ENCODE measurements at places on chromosomes 16 and 17.

DNA sequence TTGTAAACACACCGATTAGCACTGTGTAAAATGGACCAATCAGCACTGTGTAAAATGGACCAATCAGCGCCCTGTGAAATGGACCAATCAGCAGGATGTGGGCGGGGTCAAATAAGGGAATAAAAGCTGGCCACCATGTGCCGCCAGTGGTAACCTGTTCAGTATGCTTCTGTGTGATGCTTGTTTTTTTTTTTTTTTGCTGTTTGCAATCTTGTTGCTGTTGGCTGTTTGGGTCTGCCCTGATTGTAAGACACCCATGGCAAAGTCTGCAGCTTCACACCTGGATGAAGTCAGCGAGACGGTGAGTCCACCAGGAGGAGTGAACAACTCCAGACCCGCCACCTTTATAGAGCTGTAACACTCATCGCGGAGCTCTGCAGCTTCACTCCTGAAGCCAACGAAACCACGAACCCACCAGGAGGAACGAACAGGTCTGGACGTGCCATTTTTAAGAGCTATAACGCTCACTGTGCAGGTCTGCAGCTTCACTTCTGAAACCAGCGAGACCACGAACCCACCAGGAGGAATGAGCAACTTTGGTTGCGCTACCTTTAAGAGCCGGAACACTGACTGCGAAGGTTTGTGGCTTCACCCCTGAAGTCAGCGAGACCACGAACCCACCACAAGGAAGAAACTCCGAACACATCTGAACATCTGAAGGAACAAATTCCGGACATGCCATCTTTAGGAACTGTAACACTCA is 85.0 kb upstream of the MED9 start:
- peak; percentile 88 for DNase-seq

DNA sequence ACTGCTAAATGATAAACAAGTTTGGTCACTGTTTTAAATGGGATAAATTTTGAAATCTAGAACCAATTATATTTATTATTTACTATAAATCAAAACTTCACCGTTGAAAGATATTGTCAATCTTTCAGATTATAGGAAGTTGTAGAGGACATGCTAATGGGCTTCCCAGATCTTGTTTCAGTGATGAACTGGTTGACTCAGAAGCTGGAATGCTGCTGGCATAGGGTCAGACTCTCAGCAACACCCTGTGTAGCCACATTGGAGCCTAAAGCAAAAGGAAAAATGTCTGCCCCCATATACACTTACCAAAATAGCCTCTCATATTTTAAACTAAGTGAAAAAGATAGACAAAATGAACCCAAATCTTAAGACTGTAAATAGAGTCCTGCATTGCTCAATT is 916.9 kb upstream of the SOX9 start:
- no peak for DNase-seq

DNA sequence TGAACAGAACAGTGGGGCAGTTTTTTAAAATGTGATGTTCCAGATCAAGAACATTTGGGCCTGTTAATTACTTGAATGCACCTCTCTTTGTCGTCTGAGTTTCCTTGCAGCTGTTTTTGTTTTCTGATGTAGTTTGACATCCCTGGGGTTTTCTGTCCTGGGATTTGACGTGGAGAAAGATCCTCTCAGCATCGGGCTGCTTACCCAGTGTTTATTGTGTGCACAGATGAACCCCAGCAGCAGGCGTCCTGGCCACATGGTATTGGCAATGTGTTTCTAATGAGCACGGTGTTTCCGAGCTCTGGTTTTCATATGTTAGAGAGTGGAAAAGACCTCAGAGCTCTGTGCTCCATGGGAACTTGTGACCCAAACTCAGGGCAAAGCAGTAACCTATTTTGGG is 191.1 kb upstream of the IRX3 start:
- DNase-seq = no peak

- DNase-seq = no peak
These were observed 81.0 kb downstream of the C16orf78 start for GRCh38 chr16:49454426-49455180.

DNA sequence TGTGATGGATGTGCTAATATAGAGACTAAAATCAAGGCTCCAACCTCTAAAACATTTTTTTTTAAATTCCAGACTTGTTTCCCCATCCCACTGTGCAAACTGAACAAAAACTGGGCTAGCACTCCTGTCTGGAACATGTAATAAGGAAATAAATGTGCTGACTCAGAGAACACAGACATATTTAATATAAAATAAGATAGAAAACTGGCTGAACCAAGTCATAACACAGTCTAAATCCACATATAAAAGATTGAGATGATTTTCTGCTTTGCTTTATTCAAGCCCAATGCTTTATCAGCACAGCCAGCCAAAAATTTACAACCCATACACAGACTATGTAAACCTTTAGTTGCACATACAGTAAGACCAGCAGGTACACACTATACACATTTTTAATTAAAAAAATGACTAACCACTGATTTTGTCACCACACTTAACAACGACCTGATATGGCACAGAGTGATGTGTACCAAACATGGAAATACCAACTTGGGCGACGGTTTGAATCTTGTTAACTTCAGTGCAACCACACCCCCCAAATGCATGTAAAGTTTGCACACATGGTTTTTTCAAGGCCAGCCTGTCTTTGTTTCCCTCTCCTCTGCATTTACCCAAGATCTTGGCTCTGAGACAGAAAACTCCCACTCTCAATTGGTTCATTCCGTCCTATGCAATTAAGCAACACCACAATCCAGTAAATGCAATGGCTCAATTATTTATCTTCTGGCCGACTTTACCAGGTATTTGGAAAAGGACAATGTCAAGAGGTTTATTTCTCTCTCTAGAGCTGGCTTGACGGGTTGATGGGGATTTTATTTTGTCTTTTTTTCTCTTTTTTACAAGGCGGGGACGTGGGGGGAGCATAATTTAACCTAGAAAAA is 1.2 kb downstream of the STAT3 start:
- no peak for DNase-seq

DNA sequence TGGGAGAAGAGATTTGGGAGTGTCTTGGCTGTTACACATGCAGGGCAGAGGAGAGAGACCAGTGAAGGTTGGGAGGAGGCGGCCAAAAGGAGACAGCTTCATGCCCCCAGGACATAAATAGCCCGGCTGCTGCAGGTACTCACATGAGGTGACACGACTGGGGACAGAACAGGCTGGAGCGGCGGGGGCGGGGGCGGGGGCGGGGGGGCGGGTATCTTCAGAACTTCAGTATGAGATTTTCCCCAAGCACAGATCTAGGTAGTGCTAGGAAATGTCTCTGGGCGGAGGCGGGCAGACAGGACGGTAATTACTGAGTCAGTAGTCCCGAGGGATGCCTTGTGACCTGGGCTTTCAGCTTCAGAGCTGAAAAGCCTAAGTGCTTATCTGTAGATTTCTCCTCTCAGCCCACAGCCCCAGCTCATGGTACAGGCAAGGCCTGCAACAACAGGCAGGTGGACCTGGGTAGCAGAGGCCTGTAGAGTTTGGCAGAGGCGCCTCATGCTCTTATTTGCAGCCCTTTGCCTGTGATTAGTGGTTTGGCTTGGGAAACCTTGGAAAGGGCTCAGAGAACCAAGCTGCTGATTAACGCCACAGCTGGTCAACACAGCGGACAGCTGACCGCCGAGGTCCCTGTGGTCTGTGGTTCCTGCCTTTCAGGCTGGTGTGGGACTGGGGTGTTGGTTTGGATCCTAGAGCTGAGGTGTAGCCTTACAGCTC is 24.5 kb downstream of the UNK start:
- no peak for DNase-seq

DNA sequence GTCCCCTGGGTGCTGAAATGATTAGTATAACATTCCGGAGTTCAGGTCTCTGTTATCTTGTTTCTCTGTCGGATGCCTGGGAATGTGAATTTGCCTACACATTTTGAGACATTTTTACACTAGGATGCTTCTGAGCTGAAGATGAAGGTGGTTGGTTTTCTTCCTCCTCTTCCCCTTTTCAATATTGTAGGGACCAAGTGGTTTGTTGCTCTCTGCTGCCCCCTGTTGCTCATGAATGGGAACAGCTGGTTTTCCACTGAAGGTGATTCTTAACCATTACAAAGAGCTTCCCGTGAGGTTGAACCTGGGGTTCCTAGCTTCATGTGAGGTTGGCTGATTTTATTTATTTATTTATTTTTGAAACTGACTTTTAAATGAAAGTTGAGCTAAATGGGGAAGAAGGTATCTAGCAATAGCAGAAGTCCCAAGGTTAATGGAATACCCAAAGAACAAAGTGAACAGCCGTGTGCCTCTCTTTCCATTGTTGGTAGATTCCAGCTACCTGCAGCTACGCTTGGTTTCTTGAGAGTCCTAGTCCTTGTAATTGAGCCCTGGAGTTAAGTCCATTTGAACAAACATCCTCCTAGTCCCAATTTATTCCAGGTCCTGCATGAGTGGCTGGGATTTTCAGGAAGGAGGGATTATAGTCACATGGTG is 983.9 kb upstream of the EEF2KMT start:
- no peak for DNase-seq

DNA sequence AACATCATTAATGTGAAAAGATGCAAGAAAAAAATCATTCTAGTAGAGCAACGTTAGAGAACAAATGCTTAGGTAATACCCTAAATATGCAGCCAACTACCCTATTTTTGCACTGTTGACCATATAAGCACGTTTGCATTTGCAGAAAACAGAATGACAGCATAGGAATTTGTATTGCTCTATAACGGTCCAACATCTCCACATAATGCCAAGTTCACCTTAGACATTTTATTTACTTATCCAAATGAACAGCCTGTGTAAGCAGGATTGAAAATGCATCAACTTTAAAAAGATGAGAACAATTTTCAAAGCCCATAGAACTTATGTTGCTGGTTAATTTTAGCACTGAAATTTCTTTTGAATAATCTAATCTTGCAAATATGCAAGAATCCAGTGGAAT is 19.1 kb upstream of the RSL1D1 start:
- DNase-seq = no peak

DNA sequence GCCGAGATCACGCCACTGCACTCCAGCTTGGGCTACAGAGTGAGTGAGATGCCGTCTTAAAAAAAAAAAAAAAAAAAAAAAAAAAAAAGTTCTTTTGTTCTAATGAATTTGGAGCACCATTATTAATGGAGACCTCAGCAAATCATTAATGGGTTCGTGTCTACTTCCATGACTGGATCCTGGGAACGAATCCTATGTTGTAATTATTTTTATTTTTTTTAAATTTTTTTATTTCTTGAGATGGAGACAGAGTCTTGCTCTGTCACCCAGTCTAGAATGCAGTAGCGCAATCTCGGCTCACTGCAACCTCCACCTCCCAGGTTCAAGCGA is 30.7 kb downstream of the SPOP start:
- DNase-seq = no peak

DNA sequence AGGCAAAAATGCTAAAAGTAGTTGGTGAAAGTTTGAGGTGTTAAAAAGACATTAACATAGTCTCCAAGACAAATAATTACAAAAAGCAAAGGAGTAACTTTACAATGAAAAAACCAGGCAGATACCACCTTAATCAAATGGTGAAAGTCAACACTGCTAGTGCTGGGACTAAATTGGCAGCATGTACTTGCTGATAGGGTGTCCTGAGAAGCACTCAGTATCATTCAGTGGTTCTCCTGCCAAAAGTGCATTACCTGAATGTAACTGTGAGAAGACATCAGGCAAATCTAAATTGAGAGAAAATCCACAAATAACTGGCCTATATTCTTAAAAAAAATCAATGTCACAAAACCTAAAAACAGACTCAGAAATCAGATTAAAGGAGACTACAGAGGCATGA is 8.0 kb downstream of the KIAA0753 start:
- no peak for DNase-seq

DNA sequence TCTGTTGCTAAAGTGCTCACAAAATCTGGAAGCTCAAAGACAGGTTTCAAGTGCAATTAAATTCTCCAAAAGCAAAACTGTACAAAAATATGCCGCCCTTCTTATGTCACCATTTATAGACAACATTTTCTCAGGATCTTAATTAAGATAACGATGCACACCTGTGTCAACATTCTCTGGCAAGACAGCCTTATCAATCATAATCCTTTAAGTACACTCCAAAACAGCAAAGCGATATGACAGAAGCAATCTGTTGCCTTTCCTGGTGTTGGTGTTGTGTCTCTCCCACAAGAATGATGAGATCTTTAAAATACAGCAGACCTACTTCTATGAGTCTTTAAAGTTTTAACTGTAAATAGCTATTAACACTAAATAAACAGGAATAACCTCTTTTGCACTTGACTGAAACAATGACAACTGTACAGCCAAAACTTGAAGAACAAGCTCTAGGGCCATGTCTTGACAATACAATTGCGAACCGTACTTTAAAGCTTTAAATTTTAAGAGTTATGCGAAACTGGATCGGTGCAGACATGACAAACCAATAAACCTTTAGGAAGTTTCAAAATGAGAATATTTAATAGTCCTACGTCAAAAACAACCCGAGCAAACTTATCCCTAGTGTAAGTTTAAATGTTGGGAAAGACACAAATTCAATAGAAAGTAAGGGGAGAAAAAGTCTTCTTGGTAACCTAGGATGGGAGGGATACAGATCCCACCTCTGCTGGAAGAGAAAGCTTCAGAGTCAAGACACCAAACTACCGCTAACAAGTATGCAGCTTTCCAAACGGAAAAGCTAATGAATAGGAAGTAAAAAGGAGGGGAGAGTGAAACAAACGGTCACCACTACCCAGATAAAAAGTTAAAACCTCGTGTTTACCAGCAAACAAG is 3.3 kb upstream of the IRX5 start:
- no peak for DNase-seq

GRCh38 chr17:29555840-29556239 is 11.0 kb downstream of the ABHD15 start:
- no peak for DNase-seq

DNA sequence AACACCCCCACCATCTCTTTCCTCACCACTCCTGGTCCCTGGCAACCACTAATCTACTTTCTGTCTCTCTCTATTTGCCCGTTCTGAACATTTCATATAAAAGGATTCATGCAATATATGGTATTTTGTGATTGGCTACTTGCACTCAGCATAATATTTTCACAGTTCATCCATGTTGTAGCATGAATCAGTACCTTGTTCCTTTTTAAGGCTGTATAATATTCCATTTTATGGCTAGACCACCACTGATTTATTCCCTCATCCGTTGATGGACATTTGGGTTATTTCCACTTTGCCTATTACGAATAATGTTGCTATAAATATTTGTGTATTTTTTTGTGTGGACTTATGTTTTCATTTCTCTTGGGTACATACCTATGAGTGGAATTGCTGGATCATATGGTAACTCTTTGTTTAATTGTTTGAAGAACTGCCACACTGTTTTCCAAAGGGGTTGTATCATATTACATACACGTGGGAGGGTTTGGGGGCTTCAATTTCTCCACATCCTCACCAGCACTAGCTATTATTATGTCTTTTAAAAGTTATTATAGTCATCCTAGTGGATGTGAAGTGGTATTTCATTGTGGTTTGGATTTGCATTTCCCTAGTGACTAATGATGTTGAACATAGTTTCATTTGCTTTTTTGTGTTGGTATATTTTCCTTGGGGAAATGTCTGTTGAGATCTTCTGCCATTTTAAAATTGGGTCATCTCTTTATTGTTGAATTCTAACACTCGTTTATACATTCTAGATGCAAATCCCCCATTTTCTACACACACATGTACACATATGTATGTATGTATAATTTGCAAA is 26.3 kb downstream of the SEC14L5 start:
- no peak for DNase-seq

Data from CD4-positive, alpha-beta T cell treated with Interleukin-1 beta for 1 hour (primary cell).